ENCODE measurements at places on chromosomes 1 and 21.

GRCh38 chr1:150532860-150533259 lies 16.3 kb upstream of the ADAMTSL4 start:
- DNase-seq, result no peak

DNA sequence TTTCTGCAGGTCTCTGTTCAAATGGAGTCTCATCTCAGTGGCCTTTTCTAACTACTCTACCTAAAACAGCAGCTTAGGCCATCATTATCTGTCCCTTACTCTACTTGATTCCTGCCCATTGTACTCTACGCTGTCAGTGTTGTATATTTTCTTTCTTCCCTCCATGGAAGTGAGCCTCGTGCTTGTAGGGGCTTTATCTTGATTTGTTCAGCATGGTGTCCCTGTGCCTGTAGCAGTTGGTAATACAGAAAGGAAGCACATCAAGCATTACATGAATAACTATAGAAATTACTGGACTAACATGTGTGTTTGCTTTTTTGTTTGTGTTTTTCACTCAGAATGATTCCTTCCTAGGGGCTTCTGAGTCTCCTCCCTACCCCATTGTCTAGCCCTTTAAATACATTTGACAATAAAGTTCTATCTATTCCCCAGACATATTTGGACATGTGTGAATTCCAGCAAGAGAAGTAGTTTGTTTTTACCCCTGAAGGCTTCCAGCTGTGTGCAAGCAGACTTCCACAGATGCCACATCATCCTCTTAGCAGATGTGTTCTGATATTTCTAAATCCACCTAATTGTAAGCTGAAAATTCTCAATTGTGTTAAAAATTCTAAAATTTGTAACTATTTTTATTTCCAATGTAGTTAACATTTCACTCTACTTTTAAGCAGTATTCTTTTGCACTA lies 40.3 kb downstream of the PRMT2 start:
- DNase-seq, result no peak

- no peak for DNase-seq
Observed at GRCh38 chr1:9093091-9093490, 23.7 kb upstream of the SLC2A5 start.

DNA sequence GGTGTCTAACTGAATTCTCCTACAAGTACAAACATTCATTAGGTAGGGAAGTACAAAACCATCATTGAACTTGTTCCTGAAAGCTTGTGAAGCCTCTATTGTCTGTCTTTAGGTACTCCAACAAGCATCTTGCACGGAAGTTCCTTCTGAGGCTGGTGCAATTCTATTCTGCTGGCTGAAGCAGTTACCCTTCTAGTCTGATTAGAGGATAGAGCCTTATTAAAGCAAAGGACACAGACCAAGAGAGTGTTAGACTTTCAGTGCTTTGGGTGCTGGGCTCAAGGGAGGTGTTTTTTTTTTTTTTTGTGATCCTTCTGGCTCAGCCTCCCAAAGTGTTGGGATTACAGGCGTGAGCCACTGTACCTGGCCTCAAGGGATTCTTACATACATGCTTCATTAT lies 43.8 kb downstream of the HHAT start:
- DNase-seq, result no peak

- no peak for DNase-seq
Observed at GRCh38 chr21:46071082-46071481, 26.8 kb upstream of the COL6A2 start.

DNA sequence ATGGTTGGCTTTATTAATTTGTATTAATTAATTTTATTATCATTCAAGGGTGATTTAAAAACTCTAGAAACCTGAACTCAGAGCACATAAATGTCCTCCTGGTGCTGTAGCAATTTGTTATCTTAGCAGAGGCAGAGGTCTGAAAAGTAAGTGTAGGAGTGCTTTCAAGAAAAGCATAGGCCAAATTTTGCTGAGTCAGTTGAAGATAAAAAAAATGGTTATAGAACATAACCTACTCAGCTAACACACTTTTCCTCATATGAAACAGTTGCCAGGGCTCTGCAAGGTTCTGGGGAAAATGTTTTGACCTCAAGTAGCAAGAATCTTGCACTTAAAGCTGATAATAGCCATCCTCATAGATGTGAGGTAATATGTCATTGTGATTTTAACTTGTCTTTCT lies 53.5 kb upstream of the CHODL start:
- DNase-seq, result no peak

GRCh38 chr1:172442843-172443565 lies 865 bp downstream of the PIGC start:
- DNase-seq, result no peak

- no peak for DNase-seq
Observed at GRCh38 chr1:38269923-38270848, 223.6 kb upstream of the POU3F1 start.

DNA sequence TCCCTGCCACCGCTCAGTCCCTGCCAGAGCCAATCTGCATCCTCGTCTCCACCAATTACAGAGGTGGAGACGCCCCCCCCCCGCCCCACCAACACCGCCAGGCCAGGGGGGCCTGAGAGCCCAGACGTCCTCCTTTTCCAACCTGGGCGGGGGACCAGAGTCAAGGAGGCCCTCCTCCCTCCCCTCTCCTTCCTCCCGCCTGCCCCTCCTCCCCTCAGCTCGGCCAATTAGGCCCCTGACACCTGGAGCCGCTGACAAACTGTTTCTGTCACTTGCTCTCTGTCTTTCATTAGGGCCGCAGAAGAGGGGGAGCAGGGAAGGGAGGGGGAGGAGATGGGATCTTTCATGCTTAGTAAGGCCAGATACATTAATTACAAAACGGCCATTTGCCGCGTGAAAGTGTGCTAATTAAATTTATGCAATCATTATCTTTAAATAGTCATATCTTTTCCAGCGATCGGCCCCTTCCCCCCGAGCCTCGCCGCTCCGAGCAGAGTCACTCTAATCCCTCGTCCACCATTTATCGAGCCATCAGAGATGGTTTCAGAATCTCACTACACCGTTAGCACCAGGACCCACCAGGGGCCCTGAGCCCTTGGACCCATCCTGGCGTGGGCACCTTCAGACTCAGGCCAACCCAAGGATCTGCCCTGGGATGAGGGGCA lies 94.7 kb downstream of the PAX7 start:
- no peak for DNase-seq

DNA sequence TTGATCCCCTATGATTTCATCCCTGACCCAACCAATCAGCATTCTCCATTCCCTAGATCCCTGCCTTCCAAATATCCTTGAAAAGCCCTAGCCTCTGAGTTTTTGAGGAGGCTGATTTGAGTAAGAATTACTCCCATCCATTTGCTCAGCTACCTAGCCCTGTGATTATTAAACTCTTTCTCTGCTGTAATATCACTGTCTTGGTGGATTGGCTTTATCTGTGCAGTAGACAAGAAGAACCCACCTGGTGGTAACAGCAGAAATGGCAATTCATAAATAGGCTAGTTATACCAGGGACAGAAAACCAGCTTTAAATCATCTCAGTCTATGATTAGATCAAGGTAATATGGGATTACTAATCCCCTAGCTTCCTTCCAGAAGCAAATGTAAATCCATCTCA lies 13.0 kb downstream of the IL20 start:
- DNase-seq, result no peak

- no peak for DNase-seq
Observed at GRCh38 chr1:45730075-45730779, 20.2 kb downstream of the IPP start.

DNA sequence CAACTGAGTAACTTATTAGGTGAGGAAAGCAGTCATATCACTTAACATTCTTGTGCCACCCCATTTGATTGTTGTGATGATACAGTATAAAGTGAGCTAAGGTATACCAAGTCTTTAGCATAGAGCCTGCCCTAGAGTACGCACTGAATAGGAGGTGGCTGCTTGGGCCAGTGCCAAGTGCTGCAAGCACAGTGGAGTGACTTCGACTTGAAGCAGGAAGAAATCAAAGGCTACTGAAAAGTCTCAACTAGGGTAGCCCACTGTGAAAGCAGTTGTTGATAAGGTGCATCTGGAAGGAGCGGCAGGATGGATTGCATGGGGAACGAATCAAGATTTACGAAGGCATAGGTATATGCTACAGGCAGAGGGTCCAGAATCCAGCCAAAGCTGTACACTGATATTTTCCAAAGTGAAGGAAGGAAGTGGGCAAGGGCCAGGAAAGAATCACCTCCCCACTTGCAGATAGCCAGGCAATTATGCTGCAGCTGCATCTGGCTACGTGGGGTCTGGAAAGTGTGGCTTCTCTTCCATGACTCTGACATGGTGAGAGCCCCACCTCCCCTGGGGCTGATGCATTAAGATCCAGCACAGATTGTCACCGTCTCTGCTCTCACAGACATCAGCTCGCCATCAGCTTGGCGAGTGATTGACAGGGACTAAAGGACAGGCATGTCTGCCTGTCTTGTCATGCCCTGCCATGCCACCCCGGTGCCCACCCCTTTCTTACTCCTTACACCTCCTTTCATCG lies 287.0 kb upstream of the PLXNA2 start:
- no peak for DNase-seq

- peak; percentile 11 for DNase-seq
Observed at GRCh38 chr1:93177991-93178390, 2.2 kb downstream of the TMED5 start.

DNA sequence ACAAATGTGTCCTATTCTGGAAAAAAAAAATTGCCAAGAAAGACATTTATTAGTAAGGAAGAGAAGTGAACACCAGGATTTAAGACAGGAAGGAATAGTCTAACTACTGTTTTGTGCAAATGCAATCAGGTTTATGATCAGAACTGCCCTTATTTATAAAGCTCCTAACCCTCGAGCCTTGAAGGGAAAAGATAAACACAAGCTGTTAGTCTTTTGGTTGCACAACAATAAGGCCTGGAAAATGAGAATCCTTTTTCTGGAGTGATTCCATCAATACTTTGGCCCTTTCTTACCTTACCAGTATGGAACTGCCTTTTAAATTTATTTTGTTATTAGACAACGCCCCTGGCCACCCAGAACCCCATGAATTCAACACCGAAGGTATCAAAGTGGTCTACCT lies 52.9 kb downstream of the SNRPE start:
- DNase-seq, result no peak

DNA sequence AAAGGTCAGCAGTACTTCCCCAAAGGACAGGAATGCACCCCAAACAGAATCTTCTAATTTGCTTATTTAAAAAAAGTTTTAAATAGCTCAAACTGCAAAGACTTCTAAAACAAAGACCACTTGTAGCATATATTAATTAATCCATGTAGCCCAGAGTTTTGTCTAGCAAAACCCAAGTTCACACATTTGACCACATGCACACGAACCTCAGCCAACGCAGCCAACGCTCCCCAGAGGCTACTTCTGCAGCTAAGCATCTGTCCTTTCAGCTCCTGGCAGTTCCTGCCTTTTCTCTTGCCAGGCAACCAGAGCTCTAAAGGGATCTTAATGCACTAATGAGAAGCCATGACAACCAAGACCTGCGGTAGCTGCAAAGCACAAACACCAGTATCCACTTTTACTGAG lies 89.6 kb downstream of the RERE start:
- peak; percentile 16 for DNase-seq

GRCh38 chr1:232589111-232589811 lies 40.7 kb downstream of the SIPA1L2 start:
- no peak for DNase-seq

DNA sequence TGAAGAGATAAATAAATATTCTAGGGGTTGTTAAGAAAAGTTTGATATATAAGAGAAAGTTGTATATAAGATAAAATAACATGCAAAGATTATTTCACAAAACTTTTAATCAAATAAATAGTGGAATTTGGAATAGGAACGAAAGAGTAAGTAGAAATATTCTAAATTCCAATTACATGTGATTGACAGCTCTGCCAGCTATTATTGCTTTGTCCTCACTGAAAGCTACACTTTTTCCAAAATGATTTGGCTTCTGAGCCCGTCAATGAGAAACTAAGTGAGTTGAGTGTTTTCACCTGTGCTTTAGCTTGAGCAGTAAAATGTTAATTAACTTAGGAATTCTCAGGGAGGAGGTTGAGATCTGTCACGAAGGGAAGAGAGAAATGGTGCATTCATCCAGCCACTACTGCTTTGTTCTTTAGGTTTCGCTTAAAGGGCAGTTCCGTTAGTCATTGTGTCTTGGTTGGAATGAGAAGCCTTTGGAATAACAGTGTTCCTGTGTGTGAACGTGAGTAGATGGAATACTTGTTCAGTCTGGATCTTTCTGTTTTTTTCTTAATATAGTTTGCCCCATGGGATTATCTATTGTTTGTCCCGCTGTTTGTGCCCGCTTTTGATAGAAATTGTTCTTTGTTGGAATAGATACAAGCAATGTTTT lies 63.3 kb upstream of the CR1L start:
- no peak for DNase-seq

GRCh38 chr1:165354739-165355138 lies 1.8 kb downstream of the LMX1A start:
- no peak for DNase-seq

GRCh38 chr1:18178111-18178510 lies 70.5 kb downstream of the IGSF21 start:
- DNase-seq, result no peak

DNA sequence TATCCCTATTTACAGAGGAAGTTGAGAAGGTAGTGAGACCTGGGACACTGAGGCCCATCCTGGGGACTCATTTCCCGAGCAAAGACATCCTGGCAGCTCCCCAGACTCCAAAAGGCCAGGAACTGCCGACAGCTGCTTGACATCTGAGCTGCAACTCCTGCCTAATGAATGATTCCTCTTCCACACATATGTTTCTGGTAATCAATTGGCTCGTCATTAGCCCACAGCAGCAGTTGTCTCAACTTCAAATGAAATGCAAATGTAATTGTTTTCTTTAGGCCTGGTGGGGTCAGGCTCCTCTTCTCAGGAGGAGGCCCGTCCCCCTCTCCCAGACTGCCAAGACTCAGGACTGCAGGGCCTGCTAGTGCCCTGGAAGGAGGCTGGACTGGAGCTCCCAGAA lies 61.8 kb upstream of the DISP3 start:
- no peak for DNase-seq

GRCh38 chr1:118589238-118589846 lies 398.8 kb downstream of the TBX15 start:
- no peak for DNase-seq

- DNase-seq, result no peak
Observed at GRCh38 chr1:59025201-59025600, 241.4 kb upstream of the JUN start.

DNA sequence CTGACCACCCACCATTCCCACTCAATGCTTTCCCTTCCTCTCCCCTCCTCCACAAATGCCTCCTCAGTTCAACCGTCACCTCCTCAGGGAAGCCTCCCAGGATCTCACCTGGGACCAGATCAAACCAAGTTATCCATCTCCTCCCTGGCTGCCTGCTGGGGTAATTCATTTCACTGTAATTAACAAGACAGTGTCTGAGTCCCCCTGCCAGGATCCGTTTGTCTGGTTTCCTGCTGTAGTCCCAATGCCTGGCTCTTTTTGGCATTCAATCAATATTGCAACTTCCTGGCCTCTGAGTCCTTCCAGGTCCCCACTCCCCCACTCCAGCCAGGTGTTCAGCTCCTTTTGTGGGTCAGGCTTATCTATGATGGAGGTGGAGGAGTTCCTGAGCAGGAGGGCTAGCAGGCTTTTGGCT lies 687.7 kb downstream of the PTPRU start:
- DNase-seq, result no peak

DNA sequence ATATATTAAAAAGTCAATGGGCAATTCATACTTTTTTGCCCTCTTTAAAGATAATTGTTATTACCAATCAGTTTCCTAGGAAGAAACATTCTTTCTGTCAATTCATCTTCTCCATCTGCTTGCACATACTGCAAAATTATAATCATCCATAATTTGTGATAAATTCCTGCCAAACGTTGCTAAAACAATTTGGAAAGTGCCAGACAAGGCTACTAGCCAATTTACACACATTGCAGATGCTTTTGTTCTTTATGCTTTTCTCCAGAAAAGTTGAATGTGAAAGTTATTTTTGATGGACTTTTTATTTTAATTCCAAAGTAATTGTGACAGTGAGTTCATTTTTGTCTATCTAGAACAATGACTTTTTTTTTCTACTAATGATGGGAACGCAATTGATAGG lies 992.8 kb upstream of the ADGRL2 start:
- DNase-seq, result no peak

Measured in GM03348 (cell line).